ENCODE measurements at places on chromosomes 11 and 22.

GRCh38 chr11:18065572-18065971 lies 19.5 kb upstream of the TPH1 start:
- no peak for DNase-seq

- no peak for DNase-seq
Observed at GRCh38 chr22:45426387-45426786, 12.9 kb downstream of the RIBC2 start.

DNA sequence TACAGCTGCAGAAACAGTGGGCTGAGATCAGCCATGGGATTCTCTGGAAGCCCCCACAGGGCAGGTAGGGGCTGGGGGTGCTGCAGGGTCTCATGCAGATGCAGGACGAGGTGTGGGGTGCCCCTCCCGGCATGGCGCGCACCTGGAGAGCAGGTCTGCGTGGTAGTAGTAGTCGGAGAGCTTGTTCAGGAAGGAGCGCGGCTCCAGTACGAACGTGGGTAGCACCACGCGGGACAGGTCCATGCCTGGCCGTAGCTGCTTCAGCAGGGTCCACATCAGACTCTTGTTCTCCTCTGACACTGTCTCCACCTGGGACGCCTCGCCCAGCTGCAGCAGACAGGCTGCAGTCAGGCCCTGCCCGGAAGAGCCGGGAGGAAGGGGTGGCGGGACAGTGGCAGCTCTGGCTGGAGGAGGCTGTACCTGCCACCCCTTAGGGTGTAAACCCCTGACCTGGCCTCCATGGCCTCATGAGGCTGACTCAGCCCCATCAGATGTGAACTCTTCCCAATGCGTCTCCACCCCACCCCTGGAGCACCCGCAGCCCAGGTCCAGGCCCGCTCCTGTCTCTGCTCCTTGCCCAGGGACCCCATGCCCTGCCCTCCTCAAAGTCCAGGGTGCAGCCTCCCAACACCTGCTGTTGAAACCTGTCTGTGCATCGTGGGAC lies 47.0 kb upstream of the CARS1 start:
- DNase-seq, result no peak

GRCh38 chr11:106988151-106989077 lies 29.9 kb downstream of the GUCY1A2 start:
- DNase-seq, result no peak

- peak; percentile 63 for DNase-seq
Observed at GRCh38 chr11:2198621-2199365, 27.2 kb upstream of the TH start.

- DNase-seq, result peak; percentile 60
Observed at GRCh38 chr11:19723572-19724342, 11.1 kb downstream of the NAV2 start.

GRCh38 chr11:35163209-35163608 lies 24.2 kb downstream of the CD44 start:
- DNase-seq, result no peak

Data from common myeloid progenitor, CD34-positive (primary cell).